ENCODE measurements at places on chromosomes 4 and X.

GRCh38 chrX:75623535-75623934 is 100.7 kb upstream of the ZDHHC15 start:
- peak; percentile 1 for DNase-seq

- no peak for DNase-seq
These were observed 11.8 kb upstream of the FAM53A start for GRCh38 chr4:1695913-1696312.

DNA sequence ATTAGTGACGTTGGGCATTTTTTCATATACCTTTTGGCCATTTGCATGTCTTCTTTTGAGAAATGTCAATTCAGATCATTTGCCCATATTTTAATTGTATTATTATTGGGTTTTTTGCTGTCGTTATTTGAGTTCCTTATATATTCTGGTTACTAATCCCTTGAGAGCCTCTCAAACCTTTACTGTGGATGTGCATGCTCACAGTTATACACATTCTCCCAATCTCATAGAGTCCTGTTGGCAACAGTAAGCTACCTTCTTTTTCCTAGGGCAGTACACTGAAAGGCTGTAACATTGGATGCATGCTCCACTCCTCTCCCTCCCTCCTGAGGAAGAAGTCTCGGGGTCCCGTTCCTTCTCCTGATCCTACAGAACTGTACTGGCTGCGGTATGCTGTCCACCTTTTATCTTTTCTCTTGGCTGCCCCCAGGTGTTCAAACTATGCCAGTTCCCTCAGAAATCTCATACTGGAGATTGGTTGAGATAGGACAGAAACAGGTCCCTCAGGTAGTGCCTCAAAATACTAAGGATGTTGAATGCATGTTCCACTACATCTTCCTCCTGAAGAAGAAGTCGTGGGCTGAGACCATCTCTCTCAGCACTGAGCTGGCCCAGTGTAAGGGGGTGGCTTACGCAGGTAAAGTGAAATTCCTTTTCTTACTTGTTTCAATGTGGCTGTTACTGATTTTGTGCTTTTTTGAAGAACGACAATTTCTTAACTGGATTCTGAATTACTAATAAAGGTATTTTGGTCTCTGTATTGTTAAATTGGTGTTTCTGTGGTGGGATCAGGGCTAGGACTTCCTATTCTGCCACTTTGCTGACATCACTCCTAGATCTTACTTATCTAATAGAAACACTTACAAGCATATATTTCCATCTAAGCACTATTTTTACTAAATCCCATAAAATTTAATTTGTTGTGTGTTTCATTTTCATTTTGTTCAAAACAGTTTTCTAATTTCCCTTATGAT is 145.4 kb upstream of the HUWE1 start:
- peak; percentile 49 for DNase-seq

DNA sequence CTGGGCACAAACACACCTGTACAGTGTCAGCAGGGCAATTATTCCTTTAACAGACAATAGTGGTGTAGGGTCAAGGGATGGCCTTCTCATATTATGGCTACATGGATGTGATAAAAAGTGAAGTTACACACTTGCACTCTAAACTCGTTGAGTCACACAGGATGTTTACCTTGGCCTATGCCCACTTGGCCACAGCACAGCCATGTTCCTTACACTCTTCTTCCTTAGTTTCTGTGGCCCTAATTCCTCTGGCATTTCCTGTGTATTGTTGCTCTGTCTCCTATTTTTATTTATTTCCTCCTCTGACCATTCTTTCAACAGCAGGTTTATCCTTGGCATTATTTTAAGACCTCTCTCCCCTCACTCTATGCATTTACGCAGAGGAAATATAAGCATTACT is 86.8 kb upstream of the NPFFR2 start:
- no peak for DNase-seq
